ENCODE measurements at places on chromosomes 5 and 9.

DNA sequence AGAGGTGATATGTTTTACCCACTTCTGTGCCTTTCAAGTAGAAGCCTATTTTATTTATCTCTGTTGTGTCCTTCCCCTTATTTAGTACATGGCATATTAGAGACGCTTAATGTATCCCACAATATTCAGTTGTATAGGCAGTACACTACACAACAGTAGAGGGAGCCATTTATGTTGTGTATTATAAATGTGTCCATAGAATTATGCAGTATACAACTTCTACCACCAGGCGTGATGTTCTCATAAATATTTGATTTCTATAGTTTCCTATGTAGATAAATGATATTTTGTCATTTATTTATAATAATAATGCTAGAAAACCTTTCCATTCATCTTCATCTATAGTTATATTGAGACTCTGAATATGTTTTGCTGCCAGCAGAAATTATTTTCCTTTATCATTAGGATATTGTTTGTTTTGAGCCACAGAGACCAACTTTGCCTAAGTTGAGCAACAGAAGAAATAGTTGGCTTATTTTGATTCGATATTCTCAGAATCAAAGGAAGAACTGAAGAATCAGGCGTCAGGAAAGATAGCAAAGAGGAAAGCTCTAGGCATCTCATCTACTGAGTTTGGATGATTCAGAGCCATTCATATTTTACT, 81.7 kb downstream of the ADAMTS19 start:
- DNase-seq = no peak

GRCh38 chr9:114696814-114697544, 15.0 kb upstream of the TEX48 start:
- no peak for DNase-seq

DNA sequence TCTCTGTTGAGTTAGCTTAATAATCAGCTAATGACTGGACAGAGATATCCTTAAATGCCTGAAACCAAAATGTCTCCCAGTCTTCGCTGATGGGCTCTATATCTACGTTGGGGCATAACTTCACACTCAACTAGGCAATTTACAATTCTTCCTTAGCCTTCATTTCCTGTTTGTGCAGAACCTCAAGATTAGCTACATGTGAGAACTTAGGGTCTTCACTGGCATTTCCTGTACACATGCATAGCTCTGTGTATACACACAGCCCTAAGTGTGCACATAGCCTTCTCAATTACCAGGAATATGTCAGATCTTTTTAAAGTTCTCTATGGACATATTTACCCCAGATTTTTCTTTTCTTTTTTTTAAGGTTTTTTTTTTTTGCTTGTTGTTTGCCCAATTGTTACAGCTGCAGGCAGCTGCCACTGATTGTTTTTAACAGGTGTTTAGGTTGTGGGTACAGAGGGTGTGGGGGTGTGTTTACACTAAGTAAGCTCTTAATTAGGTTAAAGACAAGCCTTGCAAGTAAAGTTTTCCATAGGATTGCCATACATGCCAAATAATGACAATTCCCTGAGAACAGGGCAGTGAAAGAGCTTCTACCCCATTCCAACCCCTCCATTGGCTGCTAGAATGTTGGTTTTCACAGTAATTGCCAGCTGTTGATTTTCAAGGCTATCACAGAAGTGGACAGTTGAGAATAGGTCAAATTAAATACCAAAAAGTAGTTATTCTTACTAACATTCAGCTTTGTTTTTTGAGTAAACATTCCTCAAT, 441.0 kb downstream of the TLE4 start:
- no peak for DNase-seq

DNA sequence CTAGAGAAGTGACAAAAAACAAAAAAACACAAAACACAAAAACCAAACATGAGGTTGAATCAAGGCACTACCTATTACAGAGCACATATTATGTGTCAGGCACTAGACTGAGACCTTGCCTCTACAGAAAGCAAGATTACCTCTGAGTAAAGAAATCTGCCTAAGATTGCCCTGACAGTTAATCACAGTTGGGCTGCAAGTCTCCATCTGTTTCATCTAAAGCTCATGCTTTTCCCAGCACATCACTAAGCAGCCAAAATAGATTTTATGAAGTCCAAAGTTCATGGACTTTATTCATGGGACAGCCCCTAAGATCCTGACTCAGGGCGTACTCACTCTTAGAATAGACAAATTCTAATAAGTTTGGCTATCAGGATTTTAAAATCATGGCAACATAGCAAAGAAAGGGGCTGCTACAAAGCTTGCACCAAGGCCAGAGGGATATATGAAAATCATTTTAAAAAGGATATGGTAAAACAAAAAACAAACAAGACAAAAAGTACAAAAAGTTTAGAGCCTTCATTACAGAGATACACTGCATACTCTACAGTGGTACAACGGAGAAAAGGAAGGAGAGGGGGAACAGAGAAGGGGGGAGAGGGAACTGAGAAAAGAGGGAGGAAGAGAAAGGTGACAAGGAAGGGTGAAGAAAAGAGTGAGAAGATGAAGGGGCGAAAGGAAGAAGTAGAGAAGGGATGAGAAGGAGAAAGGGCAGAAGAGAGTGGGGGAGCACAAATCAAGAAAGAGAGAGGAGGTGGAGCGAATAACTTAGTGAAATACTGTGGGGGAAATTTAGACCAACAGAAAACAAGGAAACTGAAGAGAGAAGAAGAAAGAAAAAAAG, 58.2 kb downstream of the RICTOR start:
- DNase-seq = no peak
